ENCODE measurements at places on chromosomes 7 and 10.

- no peak for DNase-seq
Measured at GRCh38 chr10:59561477-59562121, 148.1 kb downstream of the SLC16A9 start.

DNA sequence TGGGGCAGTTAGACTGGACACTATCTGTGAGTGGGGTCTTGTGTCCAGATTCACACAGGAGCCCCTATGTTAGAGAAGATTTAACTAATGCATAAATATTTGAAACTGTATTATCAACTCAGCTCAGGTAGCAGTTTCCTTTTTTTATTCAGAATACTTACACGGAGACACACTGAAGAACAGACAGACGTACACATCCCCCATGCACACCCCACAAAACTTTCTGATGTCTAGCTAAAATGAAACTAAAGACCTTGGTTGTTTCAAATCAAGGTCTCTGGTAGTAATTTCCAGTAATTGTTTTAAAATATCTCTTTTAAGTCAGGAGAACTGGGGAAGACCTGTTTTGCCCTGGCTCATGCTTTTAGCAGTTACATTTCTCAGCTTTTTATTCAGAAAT lies 55.7 kb upstream of the PRKCQ start:
- no peak for DNase-seq

DNA sequence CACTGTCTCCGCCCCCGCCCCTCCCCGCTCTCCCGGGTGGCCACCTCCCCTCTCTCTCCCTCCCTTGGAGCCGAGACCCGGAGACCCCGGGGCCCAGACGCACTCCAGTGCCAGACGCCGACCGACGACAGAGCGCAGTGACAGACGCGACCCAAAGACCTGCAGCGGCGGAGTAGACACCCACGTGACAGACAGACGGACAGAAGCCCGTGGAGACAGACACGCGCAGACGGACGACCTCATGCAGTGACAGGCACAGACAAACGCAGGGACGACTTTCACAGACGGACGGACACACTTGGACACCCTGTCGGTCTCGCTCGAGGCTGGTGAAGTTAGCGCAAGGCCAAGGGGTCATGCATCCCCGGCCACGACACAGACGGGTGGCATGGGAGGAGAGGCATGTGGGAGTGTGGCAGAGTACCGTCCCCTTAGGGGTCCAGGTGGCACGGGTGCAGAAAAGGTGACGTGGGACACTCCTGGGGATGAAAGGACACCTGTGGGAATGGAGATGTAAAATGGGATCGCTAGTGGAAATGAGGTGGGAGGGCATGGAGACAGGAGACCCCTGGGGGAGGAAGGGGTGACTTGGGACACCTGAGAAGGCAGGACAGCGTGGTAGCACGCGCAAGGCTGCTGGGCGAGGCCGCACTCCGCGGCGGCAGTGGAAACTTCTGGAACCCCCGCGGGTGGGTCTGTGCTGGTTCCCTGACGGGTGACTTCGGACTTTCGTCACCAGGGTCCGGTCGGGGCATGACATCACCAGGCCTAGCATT lies 456 bp upstream of the ACHE start:
- no peak for DNase-seq

- no peak for DNase-seq
Measured at GRCh38 chr7:32147546-32148268, 77.5 kb upstream of the PDE1C start.

DNA sequence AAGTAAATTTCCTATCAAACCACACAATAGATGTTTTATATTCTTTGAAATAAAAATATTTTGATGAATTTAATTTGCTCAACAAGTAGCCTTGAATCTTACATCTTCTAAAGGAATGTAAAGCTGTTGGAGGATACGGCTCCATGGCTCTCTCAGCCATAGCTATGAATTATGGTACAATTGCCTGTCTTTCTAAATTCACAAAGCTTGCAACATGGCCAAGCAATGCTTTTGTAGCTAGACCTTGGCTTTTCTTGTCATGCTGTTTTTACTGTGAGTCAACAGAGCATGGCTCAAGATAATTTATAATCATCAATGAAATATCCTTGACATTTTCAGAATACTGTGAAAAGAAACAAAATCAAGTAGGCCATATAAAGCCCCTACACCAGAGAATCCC lies 286.7 kb downstream of the CACNA2D1 start:
- DNase-seq: no peak

- no peak for DNase-seq
Measured at GRCh38 chr7:134089446-134089845, 37.7 kb upstream of the LRGUK start.

GRCh38 chr10:96470116-96470743 lies 43.5 kb downstream of the TLL2 start:
- DNase-seq: no peak

GRCh38 chr10:125316436-125316835 lies 156.1 kb upstream of the CTBP2 start:
- DNase-seq: no peak

GRCh38 chr7:106812027-106812643 lies 52.9 kb upstream of the PIK3CG start:
- no peak for DNase-seq

DNA sequence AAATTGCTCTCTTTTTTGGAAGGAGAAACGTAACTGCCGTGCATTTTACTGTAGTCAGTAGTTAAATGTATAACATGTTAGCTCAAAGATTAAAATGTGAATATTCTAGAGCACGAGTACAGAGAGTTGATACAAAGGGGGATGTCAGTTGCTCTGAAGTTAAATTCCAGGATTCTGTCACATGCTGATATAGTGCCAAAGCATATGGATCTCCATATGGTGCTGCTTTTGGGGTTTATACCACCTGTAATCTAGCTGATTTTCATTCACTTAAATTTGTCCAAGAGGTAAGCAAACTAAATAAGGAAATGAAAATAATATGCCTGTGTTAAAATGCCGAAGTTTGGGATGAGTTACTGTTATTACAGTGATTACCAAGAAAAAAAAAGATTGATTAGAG lies 298.6 kb downstream of the EXOC4 start:
- DNase-seq: no peak

GRCh38 chr10:26890956-26891355 lies 30.2 kb upstream of the ABI1 start:
- DNase-seq: no peak

- no peak for DNase-seq
Measured at GRCh38 chr10:70652761-70653657, 19.3 kb upstream of the ADAMTS14 start.

GRCh38 chr7:86748843-86749719 lies 105.4 kb downstream of the GRM3 start:
- no peak for DNase-seq

- no peak for DNase-seq
Measured at GRCh38 chr10:111873041-111873440, 310.5 kb downstream of the GPAM start.

- no peak for DNase-seq
Measured at GRCh38 chr10:110364531-110364937, 59.8 kb upstream of the SMNDC1 start.

DNA sequence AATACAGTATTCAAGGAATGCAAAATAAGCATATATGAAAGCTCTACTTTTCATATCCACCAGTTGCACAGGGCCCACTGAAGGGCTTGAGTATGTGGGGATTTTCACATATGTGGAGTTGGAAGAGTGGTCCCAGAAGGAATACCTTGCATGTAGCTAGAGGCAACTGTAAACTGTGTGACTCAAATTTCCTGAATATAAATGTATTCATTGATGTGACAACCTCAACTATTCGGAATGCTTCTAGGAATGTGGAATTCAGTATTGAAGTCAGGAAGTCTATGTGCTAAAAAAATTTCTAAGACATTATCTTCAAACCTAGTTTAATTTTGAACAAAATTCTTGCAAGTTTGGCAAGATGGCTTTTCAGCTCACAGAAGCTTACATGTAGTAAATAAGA lies 695.5 kb upstream of the SEMA3D start:
- no peak for DNase-seq

- no peak for DNase-seq
Measured at GRCh38 chr10:50416181-50416824, 165.0 kb upstream of the ASAH2 start.

GRCh38 chr7:112452102-112452888 lies 2.0 kb downstream of the IFRD1 start:
- no peak for DNase-seq

GRCh38 chr7:17700138-17700537 lies 240.2 kb downstream of the SNX13 start:
- DNase-seq: no peak

DNA sequence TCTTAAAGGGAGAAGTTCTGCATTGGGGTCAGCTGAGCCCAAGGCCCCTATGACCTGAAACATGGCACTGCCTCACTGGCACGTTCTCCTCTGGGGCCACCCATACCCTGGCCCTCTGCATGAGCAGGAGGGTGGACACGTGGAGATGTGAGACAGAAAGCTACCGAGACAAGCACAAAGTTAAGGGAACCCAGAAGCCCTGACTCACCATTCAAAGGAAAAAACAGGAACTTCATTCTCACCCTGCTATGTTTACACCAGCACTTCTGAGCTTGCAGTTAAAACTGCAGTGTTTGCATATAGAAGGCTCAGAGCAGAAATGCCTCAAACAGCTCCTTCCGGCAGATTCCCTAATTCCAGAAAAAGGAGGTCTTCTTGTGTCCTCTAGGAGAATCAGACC lies 41.7 kb downstream of the DENND11 start:
- DNase-seq: no peak

GRCh38 chr10:61187601-61188000 lies 243.6 kb upstream of the RHOBTB1 start:
- no peak for DNase-seq

- DNase-seq: no peak
Measured at GRCh38 chr10:20707251-20707650, 189.9 kb downstream of the NEBL start.

DNA sequence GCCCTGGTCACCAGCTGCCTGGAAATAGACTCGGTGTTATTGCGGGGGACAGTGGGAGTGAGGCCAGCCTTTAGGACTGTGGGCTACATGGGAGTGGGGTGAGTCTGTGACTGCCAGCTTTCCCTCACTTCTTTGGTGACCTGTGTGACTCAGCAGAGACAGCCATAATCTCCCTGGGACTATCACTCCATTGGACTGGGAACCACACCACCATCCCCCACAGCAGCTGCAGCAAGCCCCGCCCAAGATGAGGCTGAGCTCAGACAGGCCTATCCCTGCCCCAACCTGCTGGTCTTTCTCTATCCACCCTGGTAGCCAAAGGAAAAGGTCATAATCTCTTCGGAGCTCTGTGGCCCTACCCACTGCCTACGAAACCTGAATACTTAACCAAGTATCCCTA lies 263.2 kb downstream of the FZD1 start:
- DNase-seq: no peak

DNA sequence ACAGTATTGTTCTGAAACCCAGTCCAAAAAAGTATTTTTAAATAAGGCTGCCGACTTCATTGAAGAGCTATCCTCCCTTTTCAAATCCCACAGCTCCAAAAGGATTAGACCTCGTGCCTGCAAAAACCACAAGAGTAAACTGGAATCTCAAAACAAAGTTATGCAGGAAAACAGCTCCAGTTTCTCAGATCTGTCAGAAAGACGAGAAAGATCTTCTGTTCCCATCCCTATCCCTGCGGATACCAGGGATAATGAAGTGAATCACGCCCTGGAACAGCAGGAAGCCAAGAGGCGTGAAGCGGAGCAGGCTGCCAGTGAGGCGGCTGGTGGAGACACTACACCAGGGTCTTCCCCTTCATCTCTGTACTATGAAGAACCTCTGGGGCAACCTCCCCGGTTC lies 12.6 kb downstream of the MYPN start:
- no peak for DNase-seq

Measured in activated CD4-positive, CD25-positive, alpha-beta regulatory T cell (primary cell).